ENCODE measurements at places on chromosomes 11 and 22.

- DNase-seq, result no peak
Observed at GRCh38 chr22:27152033-27152432, 494.6 kb downstream of the MIAT start.

- no peak for DNase-seq
Observed at GRCh38 chr11:31443802-31444201, 65.6 kb downstream of the IMMP1L start.

- no peak for DNase-seq
Observed at GRCh38 chr11:115408036-115408921, 95.9 kb downstream of the CADM1 start.

- no peak for DNase-seq
Observed at GRCh38 chr11:78214331-78215194, 25.8 kb downstream of the USP35 start.

- no peak for DNase-seq
Observed at GRCh38 chr11:4491878-4492606, 9.6 kb downstream of the OR52K1 start.

- no peak for DNase-seq
Observed at GRCh38 chr11:10503777-10504480, 37.1 kb downstream of the RNF141 start.

- no peak for DNase-seq
Observed at GRCh38 chr22:23263651-23264555, 83.6 kb downstream of the BCR start.

GRCh38 chr11:62131170-62131464, 7.3 kb downstream of the INCENP start:
- DNase-seq, result no peak

DNA sequence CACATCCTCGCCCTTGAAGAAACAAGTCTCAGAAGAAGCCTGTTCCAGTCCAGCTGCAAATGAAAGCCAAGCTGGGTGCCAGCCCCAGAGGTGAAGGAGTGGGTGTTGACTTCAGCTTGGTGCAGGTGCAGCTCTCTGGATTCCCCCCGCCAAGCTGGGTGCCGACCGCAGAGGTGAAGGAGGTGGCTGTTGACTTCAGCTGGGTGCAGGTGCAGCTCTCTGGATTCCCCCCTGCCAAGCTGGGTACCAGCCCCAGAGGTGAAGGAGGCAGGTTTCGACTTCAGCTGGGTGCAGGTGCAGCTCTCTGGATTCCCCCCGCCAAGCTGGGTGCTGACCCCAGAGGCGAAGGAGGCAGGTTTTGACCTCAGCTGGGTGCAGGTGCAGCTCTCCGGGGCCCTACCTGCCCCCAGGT, 1234.0 kb downstream of the TBC1D22A start:
- no peak for DNase-seq

DNA sequence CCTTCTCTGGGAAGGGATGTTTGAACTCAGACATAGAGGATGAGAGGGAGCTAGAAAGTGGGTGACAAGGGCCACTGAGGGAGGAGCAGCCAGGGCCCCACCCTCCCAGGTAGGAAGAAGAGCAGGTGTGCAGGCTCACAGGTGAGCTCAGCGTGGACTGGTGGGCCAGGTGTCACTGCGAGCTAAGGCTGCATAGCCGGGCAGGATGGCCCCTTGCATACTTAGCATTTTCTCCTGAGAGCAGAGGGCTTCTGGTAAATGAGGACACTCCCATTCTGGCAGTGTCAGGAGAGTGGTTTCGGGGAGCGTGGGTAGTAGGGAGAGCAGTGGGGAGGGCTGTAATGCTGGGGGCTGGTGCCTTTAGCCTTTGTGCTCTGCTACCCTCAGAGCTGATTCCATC, 843.4 kb downstream of the TBC1D22A start:
- DNase-seq, result no peak

DNA sequence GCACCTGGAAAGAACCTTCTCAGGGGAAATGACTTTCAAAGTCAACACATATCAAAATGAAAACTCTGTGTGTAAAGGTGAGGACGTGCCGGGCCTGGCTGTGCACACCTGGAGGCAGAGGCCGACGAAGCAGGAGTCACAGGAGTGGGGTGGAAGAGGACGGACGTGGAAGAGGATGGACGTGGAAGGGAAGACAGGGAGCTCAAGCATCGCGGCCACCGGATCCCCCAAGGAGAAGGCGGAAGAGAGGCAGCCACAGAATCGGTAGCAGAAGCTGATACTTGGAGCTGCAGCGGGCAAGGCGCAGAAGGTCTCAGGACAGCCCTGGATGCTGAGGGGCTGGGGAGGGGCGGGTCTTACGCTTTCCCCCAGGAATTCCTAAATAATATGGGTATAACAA, 519.8 kb downstream of the BRD1 start:
- DNase-seq, result no peak

GRCh38 chr11:1220941-1221721, 1.7 kb upstream of the MUC5B start:
- DNase-seq, result no peak

GRCh38 chr22:38346506-38346905, 29.3 kb upstream of the CSNK1E start:
- no peak for DNase-seq

- peak; percentile 64 for DNase-seq
Observed at GRCh38 chr22:21642584-21643448, 714 bp downstream of the SDF2L1 start.

DNA sequence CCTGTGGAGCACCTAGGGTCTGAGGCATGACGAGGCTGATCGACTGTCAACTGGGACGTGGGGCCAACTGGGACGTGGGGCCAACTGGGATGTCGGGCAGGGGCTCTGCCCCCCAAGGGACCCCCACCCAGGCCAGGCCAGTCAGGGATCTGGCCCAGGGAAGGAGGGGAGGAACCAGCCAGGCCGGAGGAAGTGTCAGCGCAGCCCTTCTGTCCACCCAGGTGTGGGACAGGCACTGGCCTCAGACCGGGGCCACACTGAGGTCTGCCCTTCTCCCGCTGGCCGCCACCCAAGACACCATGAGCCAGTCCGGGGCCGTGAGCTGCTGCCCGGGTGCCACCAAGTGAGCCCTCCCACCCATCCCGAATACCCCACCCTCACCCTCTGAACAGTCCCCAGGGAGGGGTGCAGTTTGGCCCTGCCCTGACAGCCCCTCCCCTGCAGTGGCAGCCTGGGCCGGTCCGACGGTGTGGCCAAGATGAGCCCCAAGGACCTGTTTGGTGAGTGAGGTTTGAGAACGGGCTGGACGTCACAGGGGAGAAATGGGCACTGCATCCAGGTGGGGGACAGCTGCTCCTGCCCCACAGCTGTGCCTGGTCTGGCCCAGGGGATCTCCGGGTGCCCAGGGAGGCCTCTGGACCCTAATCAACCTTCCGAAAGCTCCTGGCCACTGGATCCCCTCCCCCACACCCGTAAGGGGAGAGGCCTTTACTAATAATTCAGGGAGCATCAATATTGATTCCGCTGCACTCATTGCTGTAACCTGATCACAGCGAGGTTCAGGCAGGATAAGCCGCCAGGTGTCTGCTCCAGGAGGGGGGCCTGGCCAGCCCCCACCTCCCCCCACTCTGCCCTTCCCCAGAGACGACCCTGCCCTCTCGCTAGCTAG, 3.3 kb downstream of the EPS8L2 start:
- DNase-seq, result no peak

- no peak for DNase-seq
Observed at GRCh38 chr11:2987881-2988861, 4.0 kb downstream of the NAP1L4 start.

- no peak for DNase-seq
Observed at GRCh38 chr11:78820741-78821140, 246.1 kb upstream of the NARS2 start.

DNA sequence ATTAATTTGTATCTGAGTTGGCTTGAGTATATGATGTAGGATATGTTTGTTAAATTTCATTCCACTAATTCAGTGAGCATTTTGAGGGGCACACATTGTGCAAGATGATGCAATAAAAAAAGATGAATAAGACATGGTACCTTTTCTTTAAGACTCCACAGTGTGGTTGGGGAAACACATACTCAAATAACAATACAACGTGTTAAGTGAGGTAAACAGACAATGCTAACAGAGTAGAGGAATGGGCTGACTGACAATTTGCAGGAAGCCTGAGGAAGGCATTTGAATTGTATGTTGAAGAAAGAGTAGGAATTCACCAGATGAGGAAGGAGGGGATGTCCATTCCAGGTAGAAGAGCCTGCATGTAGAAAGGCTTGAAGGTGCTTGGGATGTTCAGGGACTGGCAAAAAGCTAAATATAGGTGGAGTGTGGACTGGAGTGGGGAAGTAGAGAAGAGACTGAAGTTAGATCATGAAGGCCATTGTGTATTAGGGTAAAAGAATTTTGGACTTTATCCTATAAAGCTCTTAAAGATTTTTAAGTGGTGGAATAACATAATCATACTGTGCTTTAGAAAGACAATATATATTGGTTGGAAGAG, 6.8 kb downstream of the RNF169 start:
- no peak for DNase-seq

GRCh38 chr11:65695459-65696241, 16.4 kb upstream of the KAT5 start:
- no peak for DNase-seq

GRCh38 chr22:41875531-41876270, 39.2 kb downstream of the SHISA8 start:
- no peak for DNase-seq

DNA sequence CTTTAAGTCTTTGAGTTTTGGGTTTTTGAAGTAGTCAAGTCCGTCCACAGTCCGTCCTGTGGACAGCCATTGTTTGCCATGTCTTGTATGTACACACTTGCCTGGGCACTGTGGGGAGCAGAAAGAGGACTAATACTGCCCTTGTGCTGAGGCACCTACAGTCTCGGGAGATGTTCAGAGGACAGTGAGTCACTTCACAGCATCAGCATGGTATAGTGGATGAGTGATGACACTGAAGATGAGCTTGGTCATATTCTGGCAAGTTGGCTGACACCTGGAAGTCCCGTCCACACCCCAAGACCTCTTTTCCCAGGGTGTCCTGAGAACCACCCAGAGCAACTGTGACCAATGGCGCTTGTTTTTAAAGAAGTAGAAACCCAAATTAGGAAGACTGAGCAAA, 29.2 kb downstream of the NF2 start:
- DNase-seq, result no peak

DNA sequence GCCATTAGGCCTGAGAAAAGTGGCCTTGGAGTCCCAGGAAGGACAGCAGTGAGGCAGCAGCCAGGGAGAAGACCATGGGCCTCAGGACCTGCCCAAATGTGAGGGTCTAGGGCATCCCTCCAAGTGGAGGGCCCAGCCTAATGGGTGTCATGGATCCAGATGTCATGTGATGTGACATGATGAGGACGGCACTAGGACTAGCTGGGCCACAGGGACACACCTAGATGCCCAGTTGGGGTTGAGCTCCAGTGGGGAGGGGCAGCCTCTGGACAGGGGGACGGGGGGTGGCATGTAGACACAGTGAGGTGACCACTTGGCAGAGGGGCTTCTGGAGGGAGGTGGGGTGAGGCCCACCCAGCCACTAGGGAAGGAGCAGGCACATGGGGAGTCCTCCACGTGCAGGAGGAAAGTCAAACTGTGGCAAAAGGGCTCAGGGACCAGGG, 5.4 kb downstream of the SCARF2 start:
- DNase-seq, result no peak

- no peak for DNase-seq
Observed at GRCh38 chr22:21936151-21936775, 16.4 kb downstream of the PPM1F start.

GRCh38 chr11:74695705-74696280, 35.4 kb downstream of the CHRDL2 start:
- no peak for DNase-seq

DNA sequence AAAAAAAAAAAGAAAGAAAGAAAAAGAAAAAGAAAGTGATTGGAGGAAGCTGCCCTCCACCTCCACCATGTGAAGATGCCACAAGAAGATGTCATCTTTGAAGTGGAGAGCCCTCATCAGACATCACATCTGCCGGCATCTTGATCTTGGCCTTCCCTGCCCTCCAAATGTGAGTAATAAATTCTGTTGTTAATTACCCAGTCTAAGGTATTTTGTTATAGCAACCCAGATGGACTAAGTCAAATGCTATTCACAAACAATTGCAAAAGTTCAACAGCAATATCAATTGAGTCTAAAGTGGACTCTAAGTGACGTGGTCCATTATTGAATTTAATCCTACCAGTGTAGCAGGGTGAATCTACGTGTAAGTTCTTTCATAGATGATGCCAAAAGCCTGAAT, 55.9 kb upstream of the NUP160 start:
- DNase-seq, result no peak

GRCh38 chr11:69352715-69353319, 58.9 kb downstream of the MYEOV start:
- DNase-seq, result peak; percentile 16

GRCh38 chr11:17639781-17640180, 79.6 kb upstream of the MYOD1 start:
- no peak for DNase-seq

GRCh38 chr11:20259506-20259905, 99.2 kb upstream of the DBX1 start:
- no peak for DNase-seq

- no peak for DNase-seq
Observed at GRCh38 chr11:11370255-11370961, 17.4 kb upstream of the CSNK2A3 start.

- DNase-seq, result no peak
Observed at GRCh38 chr11:1121813-1122663, 35.7 kb upstream of the MUC5AC start.

DNA sequence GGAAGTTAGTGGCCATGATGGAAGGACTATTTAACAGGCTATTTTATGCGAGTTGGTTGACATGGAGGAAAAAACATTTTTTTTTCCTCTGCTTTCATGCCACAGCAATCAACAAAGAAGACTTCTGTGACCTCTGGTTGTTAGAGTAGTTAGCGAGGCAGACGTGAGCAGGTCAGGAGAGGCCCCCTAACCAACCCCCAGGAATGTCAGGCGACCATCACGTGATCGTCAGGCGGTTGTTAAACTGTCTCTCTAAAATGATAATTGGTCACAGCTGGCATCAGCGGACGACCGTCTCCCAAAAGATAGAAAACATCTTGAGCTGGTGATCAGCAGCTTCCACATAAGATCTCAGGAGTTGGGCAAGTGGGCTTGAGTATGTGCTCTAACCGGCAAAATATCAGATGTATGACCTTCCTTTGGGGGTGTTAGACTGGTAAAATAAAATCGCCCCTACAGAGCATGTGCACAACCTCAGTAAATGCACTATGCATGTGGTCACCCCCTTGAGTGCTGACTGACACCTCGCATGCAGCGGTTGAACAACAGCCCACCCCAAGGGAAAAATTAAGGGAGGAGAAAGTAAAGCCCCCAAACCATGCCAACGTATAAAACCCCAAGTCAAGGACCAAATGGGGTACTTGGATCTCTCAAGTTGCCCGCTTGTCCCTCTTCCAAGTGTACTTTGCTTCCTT, 20.9 kb upstream of the NARS2 start:
- DNase-seq, result no peak

All from stimulated activated CD4-positive, alpha-beta T cell treated with anti-CD3 and anti-CD28 coated beads, Interleukin-12 subunit alpha, Interleukin-12 subunit beta, amount 100 ng/mL, for 24 hours (primary cell).